ENCODE measurements at places on chromosomes 3 and 15. TPM values are rescaled to one million over a fixed set of nuclear protein-coding genes. Genes with fewer than 3 reads are reported as not detected.

GRCh38 chr15:69979783-69980182 is 117.9 kb downstream of the TLE3 start:
- no peak for DNase-seq

Gene LTF
- polyA plus RNA-seq = 1.9 TPM

Gene TRPM1
- 0.03 TPM for polyA plus RNA-seq

Gene SPATA12
- polyA plus RNA-seq = 0.01 TPM

GRCh38 chr3:119368298-119368697 is 74.1 kb downstream of the ARHGAP31 start:
- no peak for DNase-seq

GRCh38 chr3:183904833-183905780 is 20.4 kb upstream of the PARL start:
- DNase-seq = no peak

DNA sequence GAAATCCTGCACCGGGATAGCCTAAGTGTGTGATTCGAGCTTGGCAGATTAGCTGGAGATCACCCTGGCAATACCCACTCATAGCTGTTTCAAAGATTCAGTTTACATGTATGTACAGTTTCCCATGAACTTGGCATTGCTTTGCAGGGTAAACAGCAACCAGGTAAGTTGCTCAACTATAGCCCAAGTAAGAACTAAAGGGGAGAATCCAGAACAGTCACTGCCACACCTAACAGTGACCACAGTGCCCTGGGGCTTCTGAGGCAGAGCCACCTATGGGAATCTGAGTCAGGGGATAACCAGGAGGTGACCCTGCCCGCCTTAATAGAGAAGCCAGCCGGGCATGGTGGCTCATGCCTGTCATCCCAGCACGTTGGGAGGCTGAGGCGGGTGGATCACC is 15.9 kb downstream of the CDAN1 start:
- no peak for DNase-seq

DNA sequence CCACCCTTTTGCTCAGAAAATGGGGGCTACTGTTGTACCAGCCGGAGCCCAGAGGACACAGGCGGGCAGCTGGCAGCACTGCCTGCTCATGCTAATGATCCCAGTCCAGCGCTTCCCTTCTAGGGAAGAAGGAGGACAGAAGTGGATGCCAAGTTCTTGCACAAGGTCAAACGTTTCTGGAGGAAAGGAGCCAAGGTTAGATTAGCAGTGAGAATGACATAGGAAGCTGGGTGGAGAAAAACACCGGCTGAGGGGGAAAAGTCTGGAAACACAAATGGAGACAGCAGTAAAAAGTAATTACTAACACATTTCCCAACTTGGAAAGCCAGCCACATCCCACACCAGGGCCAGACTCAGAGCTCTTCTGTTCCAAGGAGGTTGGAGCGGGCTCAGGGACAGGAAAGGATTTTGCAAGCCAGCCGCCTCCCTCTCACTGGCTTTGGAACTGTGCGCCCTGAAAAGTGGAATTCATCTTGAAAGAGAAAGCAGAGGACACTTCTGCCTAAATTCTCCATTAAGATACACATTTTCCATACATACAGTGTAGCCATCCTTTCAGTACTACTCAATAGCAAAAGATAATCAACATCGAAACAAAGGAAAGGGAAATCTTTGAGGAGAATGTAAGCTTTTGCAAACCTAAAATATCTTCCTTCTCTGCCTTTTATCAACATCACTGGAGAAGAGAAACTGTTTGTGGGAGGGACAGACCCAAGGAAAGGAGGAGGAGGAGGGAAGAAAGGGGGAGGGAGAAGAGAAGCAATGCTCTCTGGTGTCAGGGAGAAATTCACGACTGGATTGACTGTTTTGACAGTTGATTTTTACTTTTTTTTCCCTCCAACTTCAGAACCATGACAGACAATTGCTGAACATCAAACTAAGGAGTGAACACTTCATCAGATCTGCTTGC is 133.6 kb downstream of the CD47 start:
- peak; percentile 86 for DNase-seq

- no peak for DNase-seq
Measured at GRCh38 chr3:189781415-189781814, 150.2 kb downstream of the TP63 start.

Gene FILIP1L
- 9.2 TPM for polyA plus RNA-seq

Gene HYKK
- 3.4 TPM for polyA plus RNA-seq

Gene NR2F2
- polyA plus RNA-seq = 10.3 TPM

DNA sequence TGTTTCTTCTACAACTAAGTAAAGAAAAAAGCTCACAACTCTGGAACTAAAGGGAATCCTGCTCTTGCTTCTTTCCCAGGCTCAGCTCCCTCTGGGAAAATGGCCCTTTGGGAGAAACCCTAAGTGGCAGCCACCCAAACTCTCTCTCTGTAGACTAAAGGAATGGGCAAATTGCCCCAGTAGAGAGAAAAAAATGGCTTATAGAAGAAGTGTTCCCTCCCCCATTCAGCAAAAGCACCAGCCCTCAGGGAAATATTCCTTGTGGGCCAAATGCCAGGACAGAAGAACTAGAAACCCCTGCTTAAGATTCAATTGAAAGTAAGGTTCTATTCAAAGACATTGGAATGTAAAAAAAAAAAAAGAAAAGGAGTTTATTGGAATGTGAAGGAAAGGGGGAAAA is 603.7 kb upstream of the ALCAM start:
- DNase-seq = no peak

DNA sequence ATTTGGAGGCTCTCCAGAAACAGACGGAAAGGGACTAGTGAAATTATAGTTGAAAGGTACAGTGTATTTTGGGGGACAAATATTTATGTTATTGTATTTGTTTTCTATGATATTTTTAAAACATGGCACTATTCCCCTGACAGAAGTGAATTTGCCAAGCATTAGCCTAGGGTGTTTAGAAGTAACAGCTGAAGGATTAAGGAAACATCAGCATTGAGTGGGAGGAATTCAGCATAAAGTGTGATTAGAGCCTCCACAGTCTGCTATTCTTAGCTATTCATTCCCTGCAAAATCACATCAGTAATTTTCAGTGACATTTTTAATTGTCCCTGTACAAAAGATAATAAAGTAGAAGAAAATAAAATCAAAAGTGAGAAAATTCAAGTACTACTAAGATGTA is 231.4 kb downstream of the ROBO2 start:
- DNase-seq = no peak

- DNase-seq = no peak
Measured at GRCh38 chr3:50971487-50971924, 296.8 kb downstream of the DOCK3 start.

Gene C3orf22
- polyA plus RNA-seq = not detected

DNA sequence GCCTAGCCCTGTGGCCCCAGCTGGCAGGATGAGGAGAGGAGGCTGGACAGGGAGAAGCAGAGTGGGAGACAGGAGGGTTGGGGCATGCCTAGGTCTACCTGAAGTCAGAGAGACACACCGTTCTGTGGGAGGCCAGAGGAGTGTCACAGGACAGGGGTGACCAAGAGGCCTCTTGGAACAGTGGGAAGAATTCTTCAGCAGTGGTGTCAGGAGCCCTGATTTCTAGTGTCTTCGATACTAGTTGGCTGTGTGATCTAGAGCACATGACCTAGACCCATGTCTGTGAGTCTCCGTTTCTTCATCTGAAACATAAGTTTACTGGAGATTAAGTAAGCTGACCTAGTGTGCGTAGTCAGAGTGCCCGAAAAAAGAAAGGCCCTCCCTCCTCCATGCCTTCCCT is 92.2 kb downstream of the EEFSEC start:
- no peak for DNase-seq

GRCh38 chr3:32320080-32320479 is 71.6 kb upstream of the CMTM7 start:
- DNase-seq = no peak

Gene NT5DC2
- 10.5 TPM for polyA plus RNA-seq

DNA sequence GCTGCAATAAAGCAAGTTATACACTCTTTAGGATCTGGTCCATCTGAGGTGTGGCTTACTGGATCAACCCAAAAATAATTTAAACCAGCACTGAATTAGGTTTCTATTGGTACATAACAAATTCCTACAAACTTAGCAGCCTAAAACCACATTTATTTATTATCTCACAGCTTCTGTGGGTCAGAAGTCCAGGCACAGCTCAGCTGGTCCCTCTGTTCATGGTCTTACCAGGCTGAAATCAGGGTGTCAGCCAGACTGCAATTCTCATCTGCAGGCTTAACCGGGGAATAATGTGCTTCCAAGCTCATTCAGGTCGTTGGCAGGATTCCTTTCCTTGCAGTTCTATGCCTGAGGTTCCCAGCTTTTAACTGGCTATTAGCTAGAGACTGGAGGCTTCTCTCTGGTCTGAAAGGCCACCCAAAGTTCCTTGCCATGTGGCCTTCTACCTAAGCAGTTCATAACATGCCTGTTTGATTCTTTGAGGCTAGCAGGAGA is 477.4 kb upstream of the WNT5A start:
- no peak for DNase-seq

Gene AADAC
- polyA plus RNA-seq = 0.14 TPM

Gene PYGO1
- 3.8 TPM for polyA plus RNA-seq

DNA sequence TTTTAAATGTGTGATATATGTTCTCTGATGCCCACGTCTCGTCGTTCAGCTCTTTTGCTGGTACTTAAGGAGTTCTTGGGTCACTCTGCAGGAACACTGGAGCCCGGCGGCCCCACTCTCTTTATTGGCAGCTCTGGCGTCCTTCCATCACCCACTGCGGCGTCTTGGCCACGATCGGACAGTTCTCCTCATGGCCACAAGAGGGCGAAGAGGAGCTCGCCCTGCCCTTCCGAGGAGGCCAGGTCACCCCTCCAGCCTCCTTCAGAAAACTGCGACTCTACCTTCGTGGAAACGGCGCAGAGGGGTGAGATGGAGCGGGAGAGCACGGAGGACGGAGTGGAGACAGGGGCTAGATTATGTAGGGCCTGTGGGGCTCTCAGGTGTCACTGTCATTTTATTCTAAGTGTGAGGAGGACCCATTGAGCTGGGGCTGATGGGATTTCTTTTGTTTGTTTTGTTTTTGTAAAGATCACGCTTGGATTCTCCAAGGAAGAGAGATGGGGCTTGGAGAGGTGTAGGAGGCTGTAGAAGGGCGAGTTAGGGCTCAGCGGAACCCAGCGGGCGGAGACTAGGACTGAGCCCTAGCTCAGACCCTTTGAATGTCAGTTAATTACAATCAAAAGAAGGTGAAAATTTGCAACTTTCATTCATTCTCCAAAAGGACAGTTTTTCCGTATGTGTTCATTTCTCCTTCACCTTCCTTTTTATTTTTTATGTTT is 28.0 kb upstream of the GABRA5 start:
- no peak for DNase-seq

Gene ATP13A5
- not detected for polyA plus RNA-seq

Gene MYO5C
- 0.53 TPM for polyA plus RNA-seq

DNA sequence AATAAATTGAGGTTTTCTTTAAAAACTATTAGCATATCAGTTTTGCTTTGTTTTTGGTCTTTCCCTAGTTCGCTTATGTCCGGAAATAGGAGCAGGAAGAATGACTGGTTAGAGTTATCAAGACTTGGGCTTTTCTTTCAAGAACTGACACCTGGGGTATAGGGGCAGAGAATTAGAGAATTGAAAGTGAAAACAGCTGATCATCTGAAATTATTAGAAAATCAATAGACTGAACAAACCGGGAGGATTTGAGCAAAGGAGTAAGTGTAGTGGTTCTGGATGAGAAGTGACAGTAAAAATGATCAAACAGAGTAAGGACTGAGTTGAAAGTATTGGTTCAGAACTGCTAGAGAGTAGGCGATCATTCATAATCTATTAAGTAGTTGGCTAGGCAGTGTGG is 6.0 kb downstream of the MINDY2 start:
- no peak for DNase-seq

DNA sequence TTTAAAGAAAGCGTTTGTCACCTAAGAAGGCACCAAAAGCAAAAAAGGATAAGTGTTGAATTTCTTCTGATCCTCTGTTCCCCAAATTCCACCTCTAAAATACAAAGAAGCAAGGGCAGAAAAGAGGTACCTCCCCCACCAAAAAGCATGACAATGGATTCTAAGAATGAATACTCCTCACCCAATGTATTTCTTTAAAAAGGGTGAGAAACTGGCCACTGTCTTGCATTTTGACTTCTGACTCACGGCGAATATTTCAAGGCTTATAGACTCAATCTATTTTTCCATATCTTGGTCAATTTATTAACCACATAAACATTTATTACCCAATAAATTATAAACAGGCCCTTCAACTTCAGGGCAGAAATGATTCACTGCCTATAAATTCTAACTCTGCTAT is 131.1 kb downstream of the NR1I2 start:
- DNase-seq = no peak

DNA sequence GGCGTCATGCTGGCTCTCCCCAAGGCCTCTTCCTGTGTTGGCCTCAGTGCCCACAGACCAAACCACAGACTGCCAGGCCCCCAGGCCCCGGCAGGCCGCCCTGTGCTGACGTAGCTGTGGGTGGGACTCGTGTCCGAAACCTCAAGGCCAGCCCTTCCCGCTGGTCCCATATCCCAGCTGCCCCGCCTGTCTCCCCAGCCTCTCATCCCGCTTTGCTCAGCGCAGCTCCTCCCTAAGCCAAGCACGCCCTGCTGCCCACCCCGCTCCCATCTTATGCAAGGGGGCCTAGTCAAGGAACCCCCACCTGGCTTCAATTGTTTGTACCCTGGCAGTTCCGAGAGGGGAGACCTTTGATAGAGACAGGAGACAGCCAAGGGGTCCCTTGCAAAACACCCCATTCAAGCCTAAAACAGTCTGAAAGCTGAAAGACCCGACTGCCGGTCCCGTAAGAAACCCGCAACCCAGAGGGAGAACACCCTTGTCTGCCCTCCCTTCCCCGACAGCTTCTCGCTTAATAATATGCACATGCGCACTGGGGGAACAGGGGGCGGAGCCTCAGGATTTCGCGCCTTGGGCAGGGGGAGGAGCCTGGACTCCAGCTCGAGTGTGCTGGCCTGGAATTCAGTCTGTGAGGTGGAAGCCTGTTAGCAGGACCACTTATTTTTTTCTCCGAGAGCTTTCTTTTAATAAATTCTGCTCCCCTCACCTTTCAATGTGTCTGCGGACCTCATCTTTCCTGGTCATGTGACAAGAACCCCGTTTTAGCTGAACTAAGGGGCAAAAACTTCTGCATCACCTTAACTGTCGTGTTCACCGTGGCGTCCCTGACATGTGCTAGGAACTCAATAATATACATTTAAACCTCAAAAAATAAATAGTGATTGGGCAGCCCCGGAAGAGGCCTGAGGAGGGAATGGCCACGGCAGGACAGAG is 17.2 kb downstream of the TNFAIP8L3 start:
- DNase-seq = peak; percentile 66

GRCh38 chr3:195385526-195385925 is 57.3 kb downstream of the ACAP2 start:
- no peak for DNase-seq

Gene SLC33A1
- polyA plus RNA-seq = 4.2 TPM

Gene ROPN1
- polyA plus RNA-seq = not detected

DNA sequence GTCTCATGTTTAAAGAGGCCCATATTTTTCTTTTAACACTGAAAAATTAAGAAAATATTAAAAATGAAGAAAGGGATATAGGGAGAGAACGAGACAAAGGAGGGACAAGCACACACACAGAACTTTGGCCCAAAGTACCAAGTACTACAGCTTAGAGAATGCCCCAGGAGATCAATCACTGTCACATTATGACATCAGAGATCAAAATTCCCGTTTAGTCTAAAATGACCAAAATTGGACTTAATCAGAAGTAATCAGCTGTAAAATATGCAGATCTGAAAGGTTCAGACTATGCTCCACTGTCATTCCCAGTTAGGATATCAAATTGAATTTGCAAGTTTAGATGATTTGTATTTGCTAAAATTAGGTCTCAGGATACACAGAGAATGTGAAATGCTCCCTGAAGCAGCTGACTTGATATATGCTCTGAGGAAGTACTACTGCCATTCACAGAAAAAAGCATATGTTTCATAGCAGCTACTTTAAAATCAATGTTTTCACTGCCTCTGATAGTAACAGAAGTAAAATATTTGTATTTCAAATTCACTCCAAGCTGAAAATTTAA is 123.0 kb downstream of the PEAK1 start:
- DNase-seq = no peak

Gene CRTAP
- 35.6 TPM for polyA plus RNA-seq

Data from psoas muscle (tissue), 8 donors.